ENCODE measurements at places on chromosomes 1 and 21. TPM values are rescaled to one million over a fixed set of nuclear protein-coding genes. Genes with fewer than 3 reads are reported as not detected.

Gene PANK4
- 12.7 TPM for polyA plus RNA-seq

Gene TSPEAR
- not detected for polyA plus RNA-seq

Gene GCLM
- polyA plus RNA-seq: 9.5 TPM

Gene ELF3
- polyA plus RNA-seq: 0.29 TPM

Gene RHEX
- polyA plus RNA-seq: not detected

Gene S100A7
- polyA plus RNA-seq: not detected

Gene PTGFR
- not detected for polyA plus RNA-seq

Gene VWA5B1
- polyA plus RNA-seq: 0.46 TPM

Gene CFHR4
- polyA plus RNA-seq: not detected

Gene RGS7
- polyA plus RNA-seq: not detected

Gene ESPN
- 0.60 TPM for polyA plus RNA-seq

Gene AKR7A2
- 115 TPM for polyA plus RNA-seq

Gene TGFBR3
- polyA plus RNA-seq: 11.4 TPM

Gene SPSB1
- polyA plus RNA-seq: 2.8 TPM

Gene HPDL
- polyA plus RNA-seq: 0.69 TPM

Gene LCE3C
- not detected for polyA plus RNA-seq

Data from naive thymus-derived CD4-positive, alpha-beta T cell (primary cell).